Neuronal stem cell (in vitro differentiated cells): ENCODE measurements at places on chromosomes 4 and X.

DNA sequence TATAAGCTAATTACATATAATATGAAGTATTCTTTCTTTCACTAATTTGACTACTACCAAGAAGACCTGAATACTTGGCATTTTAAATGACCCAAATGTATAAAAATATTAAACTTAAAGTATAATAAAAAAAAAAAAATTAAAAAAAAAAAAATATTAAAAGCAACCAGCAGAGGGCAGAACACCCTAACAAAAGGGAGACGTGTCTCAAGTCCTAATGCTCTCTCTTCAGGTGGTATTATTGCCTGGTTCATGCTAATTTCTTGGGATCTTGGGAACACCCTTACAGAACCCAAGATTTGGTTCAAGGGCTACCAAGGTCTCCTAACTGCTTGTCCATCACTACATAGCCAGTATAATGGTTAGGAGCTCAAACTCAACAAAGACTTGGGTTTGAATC is 754.8 kb downstream of the RAB28 start:
- no peak for DNase-seq

GRCh38 chr4:70496231-70496630 is 22.1 kb upstream of the AMTN start:
- no peak for DNase-seq

DNA sequence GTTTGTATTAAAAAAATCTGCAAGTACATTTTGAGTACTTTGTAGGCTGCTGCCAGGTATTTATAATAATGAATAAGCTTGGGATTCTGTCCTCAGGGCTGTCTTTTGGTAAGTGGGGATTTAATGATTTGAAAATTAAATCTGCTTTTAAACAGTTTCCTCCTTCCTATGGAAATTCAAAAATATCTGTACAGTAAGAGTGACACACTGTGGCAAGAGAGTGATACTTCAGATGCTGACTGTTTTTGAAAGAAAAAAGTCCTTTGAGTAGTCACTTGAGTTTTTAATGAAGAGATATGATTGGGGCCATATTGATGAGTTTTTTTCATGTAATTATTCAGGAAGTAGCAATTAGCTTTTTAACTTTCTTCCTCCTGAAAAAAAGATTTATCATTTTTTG is 49.2 kb downstream of the SMARCAD1 start:
- no peak for DNase-seq

GRCh38 chr4:139337612-139338011 is 35.3 kb upstream of the NDUFC1 start:
- DNase-seq: no peak

GRCh38 chr4:89511776-89512175 is 204.2 kb upstream of the GPRIN3 start:
- DNase-seq: no peak

DNA sequence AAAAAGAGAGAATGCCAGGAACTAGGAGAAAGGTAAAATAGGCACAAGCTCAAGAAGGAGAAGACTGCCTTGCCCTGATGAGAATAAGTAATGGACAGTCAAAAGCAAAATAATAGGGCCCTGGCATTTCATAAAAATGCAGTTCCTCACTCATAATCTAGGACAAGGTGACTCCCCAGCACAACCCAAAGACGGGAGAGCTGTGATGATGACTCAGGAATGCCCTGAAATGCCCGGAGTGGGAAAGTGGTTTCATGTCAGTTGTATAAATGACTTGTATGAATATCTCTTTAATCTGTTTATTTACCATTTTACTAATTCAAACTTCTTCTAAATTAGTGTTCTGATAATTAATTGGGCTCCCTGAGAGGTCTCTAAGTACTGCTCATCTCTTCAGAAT is 28.8 kb upstream of the SETD7 start:
- no peak for DNase-seq

DNA sequence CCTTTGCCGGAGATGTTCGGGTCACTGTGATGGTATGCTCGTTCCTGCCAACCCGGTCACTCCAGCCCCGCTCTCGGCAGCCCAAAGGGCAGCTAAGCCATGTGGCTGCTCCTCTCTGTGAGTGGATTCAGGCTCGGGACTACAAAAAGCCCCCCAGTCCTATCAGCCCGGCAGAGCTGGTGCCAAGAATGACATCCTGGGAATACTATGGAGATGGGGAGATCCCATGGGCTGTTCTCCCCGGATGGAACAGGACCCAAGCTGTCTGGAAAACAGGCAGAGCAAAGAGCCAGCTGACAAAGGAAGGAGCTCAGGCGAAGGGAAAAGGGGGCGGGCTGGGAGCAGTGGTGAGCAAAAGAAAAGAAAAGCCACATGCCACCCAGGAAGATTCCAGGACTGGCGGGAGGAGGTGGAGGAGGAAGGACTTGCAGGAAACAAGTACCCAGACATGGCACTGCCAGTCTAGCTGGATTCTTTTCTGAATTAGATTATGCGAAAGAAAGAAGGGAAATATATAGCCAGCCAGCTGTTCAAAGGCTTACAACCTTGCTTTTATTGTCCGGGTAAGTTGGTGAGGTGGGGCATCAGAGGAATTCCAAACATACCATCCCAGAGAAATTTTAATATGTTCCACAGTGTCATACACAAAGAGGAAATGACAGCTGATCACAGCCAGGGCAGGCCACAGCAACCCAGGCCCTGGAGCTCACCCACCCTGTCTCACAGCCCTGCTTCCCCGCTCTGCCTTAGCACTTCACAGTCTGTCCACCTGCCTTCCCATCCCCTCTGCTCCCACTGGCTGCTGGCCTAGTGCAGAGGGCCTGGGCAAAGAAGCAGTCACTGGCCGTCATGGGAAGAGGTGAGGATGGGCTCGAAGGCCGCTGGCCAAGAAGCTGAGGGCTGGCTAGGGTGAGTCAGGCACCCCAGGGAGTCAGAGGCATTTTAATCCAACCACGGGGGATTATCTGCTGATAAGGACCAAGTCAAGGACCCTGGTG is 3.4 kb downstream of the NDP start:
- DNase-seq: peak; percentile 49

DNA sequence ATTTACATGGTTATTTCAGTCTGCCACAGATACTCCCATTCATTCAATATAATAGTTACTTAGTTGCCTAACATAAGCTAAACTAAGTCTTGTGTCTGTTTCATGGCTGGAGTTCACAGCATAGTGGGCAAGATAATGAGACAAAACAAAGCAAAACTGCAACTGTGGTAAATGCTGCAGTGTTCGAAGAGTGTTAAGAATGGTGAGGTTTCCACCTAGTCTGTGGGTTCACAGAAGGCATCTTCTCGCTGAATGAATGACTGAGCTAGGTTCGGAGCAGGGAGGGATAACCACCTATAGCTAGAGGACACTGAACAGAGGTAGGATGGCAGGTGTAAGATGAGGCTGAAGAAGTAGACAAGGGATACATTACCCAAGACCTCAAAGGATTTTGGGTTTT is 171.0 kb downstream of the FBXW7 start:
- no peak for DNase-seq

DNA sequence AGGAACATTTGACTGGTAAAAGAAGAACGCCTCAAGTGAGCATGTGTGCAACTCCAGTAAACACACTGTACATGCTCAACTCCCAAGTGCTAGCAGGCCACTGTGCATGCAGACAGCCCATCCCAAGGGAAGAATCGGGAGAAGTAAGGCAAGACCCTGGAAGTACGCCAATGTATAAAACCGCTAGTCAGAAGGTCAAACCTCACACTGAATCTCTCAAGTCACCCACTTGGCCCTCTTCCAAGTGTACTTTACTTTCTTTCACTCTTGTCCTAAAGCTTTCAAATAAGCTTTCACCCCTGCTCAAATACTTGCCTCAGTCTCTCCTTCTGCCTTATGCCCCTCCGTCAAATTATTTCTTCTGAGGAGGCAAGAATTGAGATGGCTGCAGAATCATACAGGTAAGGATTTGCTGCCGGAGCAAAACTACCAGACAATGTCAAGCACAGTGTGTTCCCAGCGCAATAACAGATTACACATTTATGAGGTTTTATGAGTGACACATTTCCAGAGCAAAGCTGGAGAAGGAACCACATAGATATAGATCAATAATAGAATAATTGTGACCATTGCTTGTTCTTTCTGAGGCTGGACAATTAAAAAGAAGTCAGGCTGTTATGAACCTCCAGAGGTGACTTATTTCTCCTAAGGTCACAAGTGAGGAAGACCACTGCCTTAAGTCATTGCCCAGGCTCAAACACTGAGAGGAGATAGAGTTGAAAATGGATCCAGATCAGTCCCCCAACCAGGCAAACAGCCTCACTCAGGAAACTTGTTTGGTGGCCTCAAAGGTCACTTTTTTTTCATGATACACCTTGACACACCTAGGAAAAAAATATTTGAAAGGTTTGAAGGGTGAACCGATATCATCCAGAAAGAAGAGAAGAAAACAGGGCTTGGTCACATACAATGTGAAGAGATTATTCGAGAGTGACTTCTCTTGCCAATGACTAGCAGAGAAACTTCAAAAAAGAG is 26.3 kb downstream of the CXCL1 start:
- DNase-seq: no peak

DNA sequence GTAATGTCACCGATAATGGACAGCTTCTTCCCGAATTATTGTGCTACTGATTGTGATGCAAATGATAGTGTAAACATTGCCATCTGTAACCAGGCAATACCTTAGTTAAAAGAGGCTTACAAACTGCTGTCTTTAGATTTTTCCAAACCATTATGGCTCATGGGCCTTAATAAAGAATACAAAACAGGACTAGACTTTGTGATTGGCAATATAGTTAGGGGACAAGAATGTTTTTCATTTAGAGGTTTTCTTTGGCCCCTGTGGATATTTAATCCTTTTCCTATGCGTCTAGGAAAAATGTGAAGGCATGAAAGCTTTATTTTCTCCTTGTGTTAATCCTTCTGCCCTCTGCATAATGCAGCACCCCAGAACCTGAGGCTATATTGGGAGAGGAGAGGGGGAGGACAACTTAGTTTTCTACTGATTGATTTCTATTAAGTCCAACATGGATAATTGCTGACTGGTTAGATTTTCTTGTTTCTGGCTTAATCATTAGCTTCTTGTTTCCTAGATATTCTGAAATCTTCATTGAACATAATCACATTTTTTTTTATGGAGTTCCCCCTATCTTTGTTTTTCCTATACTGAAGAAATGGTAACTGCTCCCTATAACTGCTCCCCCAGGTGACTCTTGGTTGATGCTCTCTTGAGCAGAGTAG is 1.9 kb downstream of the PRPS1 start:
- DNase-seq: no peak

- no peak for DNase-seq
Measured at GRCh38 chrX:155259752-155260151, 4.5 kb downstream of the RAB39B start.

GRCh38 chr4:37758226-37758625 is 68.3 kb upstream of the PGM2 start:
- DNase-seq: no peak

GRCh38 chr4:7398104-7398423 is 36.7 kb downstream of the PSAPL1 start:
- no peak for DNase-seq

- DNase-seq: no peak
Measured at GRCh38 chr4:10305816-10306215, 151.4 kb downstream of the ZNF518B start.

- DNase-seq: no peak
Measured at GRCh38 chr4:94925764-94926347, 168.1 kb downstream of the BMPR1B start.

GRCh38 chr4:74794382-74795010 is at the start of gene BTC:
TSS of gene BTC (minus strand) at chr4:74794523. CDS start at chr4:74794325, 198 bp downstream.
- peak; percentile 18 for DNase-seq

GRCh38 chrX:148815218-148815961 is 315.0 kb downstream of the AFF2 start:
- DNase-seq: no peak
